ENCODE measurements at places on chromosomes 4 and X.

DNA sequence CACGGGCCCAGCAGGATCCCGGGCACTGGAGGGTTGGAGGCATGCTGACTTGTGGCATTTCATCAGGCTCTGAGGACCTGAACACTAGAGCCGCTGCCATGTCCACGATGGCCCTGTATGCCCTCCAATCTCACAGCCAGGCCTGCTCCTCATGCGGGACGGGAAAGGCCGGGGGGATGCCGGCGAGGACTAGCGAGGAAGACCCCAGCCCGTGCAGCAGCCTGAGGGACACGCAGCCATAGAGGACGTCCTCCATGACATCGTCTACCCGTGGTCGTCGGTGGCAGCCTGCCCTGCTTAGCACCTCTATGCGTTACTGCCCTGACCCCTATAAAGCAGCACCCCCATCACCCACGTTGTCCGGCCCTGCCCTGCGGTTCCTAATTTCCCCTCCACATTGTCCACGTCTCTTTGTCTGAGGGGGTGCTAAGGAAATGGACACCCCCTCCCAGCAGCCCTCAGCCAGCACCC lies 32.6 kb downstream of the HMX1 start:
- DNase-seq: no peak

DNA sequence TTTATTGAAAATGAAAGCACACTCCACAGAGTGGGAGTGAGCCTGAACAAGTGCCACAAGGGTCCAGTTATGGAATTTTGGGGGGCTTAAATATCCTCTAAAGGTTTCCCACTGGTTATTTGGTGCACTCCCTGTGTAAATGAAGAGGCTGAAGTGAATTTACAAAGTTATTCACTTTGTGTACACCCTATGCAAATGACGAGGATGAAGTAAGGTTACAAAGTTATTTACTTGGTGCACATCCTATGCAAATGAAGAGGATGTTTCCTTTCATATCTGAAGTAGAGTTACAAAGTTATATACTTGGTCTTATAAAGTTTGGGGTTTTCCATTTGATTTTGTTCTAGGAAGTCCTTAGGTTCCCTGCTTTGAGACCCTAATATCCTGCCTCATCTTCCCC lies 13.1 kb downstream of the NLRP2B start:
- no peak for DNase-seq

GRCh38 chrX:44162964-44163475 lies 180.5 kb downstream of the EFHC2 start:
- no peak for DNase-seq

DNA sequence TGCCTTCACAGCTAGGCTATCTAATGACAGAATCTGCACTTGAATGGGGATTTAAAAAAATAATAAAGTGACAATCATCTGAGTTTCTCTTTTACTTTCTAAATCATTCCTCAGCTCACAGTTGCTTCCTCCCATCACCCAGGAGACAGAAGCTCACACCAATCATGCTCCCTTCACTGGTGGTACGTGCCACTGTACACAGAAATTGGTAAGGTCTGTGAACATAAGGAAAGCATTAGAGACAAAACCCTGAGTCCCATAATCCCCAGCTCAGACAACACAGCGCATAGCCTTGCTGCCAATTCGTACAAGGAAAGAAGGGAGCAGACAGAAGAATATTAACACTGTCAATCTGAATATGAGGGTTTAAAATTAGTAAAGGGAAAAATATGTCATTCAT lies 133.1 kb downstream of the IDS start:
- DNase-seq: no peak

GRCh38 chr4:141702472-141703182 lies 66.2 kb downstream of the IL15 start:
- no peak for DNase-seq

DNA sequence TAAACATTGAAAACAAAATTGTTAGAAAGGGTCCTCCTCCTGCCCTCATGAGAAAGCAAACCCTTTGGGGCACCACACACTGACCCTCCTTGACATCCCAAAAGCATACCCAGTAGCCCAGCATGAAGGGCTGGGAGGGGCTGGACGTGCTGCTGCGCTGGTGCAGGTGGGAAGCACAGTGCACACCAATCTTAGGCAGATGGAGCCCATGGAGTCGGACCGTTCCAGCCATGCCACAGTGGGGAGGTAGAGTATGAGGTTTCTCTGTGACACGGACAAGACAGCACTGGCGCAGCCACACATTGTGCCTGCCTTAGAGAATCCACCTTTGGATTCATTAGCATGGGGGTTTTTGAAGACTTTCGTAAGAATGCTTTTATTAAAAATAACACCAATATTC lies 544.2 kb upstream of the FRG1 start:
- DNase-seq: no peak

GRCh38 chr4:101141855-101142254 lies 205.5 kb downstream of the PPP3CA start:
- DNase-seq: no peak

DNA sequence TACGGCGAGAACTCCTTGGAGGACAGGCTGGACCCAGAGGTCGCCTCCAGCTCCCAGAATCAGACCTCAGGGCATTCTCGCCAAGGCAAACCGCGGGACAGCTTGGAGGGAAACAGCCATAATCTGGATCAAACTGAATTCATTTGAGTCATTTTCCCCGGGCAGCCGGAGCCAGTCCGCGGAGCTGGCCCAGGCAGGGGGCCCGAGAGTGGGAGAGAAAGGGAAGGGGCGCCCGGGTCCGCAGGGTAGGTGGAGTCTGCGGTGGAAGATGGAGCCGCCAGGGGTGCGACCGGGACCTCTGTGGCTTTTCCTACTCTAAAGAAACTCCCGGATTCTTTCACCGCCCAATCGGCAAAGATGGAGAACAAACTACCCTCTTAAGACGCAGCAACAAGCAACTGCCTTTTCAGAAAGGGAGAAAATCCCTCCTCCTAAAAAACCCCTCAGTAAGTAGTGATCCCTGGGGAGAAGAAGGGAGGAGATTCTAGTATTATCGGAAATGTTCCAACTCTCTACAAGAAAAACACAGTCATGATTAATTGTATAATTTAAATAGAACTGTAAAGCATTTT lies 5.2 kb downstream of the NKX3-2 start:
- DNase-seq: no peak

DNA sequence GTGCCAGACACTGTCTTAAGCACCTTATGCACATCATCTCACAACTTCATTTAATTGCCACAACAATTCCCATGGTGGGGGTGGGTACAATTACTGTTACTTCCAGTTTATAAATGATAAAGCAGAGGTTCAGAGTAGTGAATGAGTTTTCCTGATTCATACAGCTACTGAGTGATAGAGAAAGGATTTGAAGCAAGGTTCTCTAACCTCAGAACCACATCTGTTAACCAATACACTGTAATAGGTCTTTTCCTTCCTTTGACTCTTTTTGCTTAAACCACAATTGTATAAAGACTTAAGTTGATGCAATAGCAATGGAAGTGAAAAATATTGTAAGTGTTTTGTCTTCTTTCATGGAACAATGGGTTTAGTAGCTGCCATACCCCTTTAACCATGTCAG lies 43.5 kb upstream of the PAK3 start:
- DNase-seq: no peak

DNA sequence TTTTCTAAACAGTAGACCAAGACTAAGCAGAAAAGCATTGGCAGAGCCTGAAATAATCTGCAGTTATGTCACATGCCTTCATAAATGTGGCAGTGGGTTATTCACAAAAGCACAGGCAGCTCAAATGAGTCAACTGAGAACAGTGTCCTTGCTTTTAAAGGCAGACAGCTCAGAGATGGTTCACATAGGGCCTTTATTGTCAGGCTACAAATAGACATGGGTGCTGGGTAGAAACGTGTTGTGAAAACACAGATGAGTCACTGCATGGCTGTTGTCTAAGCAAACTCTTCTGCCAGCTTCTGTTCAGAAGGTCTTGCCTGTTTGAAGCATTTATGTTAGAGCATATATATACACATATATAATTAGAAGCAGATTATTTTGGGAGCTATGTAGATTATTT lies 118.0 kb downstream of the SLC4A4 start:
- DNase-seq: no peak
